IPS DF 6.9 (cell line): ENCODE measurements at places on chromosomes 12 and 14.

DNA sequence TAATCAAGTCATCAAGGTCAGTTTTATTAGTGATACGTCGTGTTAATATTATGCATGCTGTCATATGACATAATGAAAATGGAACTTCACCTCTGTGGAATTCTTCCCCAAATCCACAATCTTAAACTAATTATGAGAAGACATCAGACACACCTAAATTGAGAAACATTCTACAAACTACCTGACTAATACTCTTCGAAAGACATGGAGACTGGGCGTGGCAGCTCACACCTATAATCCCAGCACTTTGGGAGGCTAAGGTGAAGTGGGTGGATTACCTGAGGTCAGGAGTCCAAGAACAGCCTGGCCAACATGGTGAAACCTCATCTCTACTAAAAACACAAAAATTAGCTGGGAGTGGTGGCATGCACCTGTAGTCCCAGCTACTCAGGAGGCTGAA, 33.3 kb upstream of the KRAS start:
- no peaks in the 10 kb centered on the region for H3K27me3 ChIP-seq
- no peaks in the 10 kb centered on the region for H3K36me3 ChIP-seq
- H3K4me3 ChIP-seq = no peak overlapping the region
- H3K27ac ChIP-seq = no peak overlapping the region
- DNase-seq = no peak

- DNase-seq = no peak
- no peak overlapping the region for H3K27ac ChIP-seq
- H3K4me1 ChIP-seq = no peaks in the 10 kb centered on the region
- no peaks in the 10 kb centered on the region for H3K27me3 ChIP-seq
- H3K36me3 ChIP-seq = no peaks in the 10 kb centered on the region
These were observed 224.3 kb downstream of the ITPR2 start for GRCh38 chr12:26608706-26609105.

DNA sequence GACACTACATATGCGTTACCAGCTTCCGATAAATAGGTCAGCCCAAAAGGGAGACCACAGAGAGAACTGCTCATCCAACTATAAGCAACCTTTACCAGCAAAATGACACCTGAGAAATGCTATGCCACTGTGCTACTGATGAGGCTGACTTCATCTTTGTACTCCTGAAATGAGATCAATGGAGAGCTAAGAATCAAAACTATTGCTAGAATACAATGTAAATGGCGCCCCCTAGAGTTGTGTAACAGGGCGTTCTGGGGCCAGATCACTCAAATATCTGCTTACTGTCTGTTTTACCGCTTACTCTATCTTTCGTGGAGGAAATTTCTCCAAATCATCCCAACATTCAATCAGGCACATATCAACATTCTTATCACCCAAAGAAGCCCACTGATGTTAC, 4.6 kb downstream of the ZNF384 start:
- no peak overlapping the region for H3K4me3 ChIP-seq
- DNase-seq = no peak
- no peaks in the 10 kb centered on the region for H3K27me3 ChIP-seq
- H3K36me3 ChIP-seq = peaks cover 4% of the 10 kb centered on the region; the same call in 1 of the 2 replicates

GRCh38 chr12:54981796-54982195, 2.8 kb downstream of the TESPA1 start:
- H3K27me3 ChIP-seq = no peaks in the 10 kb centered on the region
- no peaks in the 10 kb centered on the region for H3K4me1 ChIP-seq
- no peaks in the 10 kb centered on the region for H3K36me3 ChIP-seq
- H3K4me3 ChIP-seq = no peak overlapping the region
- DNase-seq = no peak

DNA sequence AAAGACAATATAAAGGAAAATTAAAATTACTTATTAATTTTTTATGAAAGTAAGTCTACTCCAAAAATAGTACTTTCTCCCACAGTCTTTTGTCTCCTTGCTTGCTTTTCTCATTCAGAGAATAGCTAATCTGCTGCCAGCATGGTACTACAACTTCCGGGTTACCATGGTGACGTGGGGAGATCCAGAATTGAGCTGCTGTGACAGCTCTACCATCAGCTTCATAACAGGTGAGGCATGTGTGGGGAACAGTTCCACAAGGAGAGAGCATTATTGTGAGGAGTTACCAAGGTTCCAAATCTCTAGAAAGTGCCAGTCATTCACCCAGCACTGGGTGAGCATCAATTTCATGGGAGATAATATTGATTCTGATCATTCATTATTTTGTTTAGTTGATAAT, 197.8 kb downstream of the PTPRO start:
- H3K27ac ChIP-seq = no peak overlapping the region
- DNase-seq = no peak
- no peaks in the 10 kb centered on the region for H3K4me1 ChIP-seq
- no peak overlapping the region for H3K4me3 ChIP-seq

GRCh38 chr12:75969768-75970167, 61.8 kb downstream of the PHLDA1 start:
- no peak for DNase-seq
- H3K27me3 ChIP-seq = no peaks in the 10 kb centered on the region
- H3K27ac ChIP-seq = no peak overlapping the region
- H3K36me3 ChIP-seq = no peaks in the 10 kb centered on the region
- H3K4me1 ChIP-seq = peaks cover 2% of the 10 kb centered on the region; the same call in 1 of the 2 replicates

DNA sequence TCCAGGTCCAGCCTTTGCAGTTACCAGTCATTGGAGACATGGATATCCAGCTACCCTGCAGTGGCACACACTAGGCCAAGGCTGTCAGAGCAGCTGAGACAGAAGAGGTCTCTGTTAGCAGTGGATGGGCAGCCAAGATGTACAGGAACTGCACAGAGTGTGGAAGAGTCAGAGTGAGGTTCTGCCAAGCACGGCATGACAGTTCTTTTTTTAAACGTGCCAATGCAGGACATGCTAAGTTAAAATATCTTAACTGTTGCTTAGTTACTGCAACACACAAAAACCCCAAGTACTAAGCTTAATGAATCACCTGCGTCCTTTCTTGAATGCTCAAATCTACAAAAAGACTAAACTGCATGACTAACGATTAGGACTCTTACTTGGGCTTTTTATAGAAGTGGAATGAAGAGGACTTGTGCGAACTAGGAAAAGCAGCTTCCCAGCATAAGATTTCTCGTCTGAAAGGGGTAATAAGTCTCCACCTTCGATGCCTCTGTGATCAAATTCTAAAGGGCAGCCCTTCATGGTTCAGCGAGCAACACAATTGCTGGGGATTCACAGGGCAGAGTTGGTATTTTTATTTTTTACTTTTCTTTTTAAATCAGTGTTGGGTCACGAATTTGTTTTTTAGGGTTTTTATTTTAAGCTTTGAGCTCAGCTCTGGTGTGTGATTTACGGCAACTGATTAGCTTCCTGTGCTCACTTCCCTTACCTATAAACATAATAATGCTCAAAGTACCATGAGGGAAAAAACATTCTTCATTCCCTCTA, 20.6 kb downstream of the MAPK1IP1L start:
- H3K27me3 ChIP-seq = no peaks in the 10 kb centered on the region
- no peak for DNase-seq
- H3K4me3 ChIP-seq = no peak overlapping the region
- H3K36me3 ChIP-seq = no peaks in the 10 kb centered on the region

- peaks cover 2% of the 10 kb centered on the region; the same call in 1 of the 2 replicates for H3K4me1 ChIP-seq
- no peaks in the 10 kb centered on the region for H3K27me3 ChIP-seq
- H3K4me3 ChIP-seq = no peak overlapping the region
These were observed 71.7 kb downstream of the GRIP1 start for GRCh38 chr12:66607147-66607546.

GRCh38 chr12:6425590-6426531, 18.9 kb upstream of the CD27 start:
- H3K36me3 ChIP-seq = no peaks in the 10 kb centered on the region
- H3K4me3 ChIP-seq = no peak overlapping the region
- no peaks in the 10 kb centered on the region for H3K27me3 ChIP-seq
- DNase-seq = no peak

- no peak overlapping the region for H3K4me3 ChIP-seq
- no peak overlapping the region for H3K27ac ChIP-seq
- H3K36me3 ChIP-seq = no peaks in the 10 kb centered on the region
- no peak for DNase-seq
- no peaks in the 10 kb centered on the region for H3K4me1 ChIP-seq
These were observed 15.4 kb upstream of the NIN start for GRCh38 chr14:50846226-50846880.

DNA sequence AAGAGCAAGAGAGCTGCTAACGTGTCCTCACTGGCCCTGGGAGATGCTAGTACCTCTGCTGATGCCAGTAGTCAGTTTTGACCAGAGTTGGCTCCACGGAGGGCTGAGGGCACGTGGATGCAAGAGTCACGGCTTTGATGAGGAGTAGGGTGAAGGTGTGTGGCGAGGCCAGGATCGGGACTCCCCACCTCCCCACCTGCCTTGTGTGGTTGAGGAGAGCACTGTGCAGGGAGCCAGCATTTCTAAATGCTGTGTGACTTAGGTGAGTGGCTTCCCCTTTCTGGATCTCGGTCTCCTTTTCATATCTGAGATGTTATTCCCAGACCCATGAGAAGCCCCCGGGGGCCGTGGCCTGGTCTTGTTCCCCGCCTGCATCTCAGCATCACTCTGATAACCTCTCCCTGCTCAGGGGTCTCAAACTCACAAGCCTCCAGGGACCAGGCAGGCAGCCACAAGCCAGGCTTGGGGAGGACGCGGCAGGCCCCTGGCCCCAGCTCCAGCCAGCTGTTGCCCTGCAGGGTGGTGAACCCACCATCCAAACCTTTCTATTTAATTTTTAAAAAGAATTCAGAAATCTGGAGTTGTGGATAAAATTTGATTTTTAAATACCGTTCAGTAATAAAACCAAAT, 32.1 kb downstream of the MVK start:
- H3K27me3 ChIP-seq = no peaks in the 10 kb centered on the region; the same call in 1 of the 2 replicates
- H3K36me3 ChIP-seq = no peaks in the 10 kb centered on the region
- no peak for DNase-seq

DNA sequence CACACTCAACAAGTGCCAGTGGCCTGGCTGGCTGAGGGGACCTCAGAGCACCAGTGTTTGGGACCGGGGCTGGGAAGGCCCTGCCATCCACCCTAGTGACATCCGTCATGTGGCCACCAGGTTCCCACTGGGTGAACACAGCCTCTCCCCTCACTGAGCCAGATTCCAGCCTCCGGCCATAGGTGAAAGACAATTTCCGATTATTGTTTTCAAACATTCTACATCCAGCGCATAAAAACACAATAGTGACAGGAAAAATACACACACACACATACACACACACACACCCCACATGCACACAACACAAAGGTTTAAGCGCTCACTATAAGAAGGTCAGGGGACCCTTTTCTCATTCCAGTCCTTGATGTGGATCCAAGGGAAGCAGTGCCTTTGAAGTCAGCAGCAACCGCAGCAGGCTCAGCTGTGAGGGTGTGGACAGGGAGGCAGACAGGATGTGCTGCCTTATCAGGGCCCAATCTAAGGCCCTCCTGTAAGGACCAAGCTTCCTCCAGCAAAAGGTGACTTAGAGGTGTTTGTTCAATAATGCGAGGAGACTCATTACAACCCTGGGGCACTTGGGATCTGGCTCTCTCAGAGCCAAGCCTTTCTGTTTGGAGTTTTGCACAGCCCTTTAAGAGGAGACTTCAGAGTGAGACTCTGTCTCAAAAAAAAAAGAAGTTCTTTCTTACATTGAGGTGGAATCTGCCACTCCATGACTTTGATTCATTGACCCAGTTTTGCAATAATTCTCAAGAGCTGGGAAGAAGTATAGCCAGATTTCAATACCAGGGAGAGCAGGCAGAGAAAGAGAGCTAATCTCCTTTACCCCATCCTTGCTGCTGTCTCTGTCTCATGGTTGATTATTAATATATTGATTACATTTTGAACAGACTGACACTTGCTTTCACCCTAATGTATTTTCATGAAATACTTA, 227.8 kb downstream of the ZFP36L1 start:
- H3K4me1 ChIP-seq = 0 out of 2 replicates have a peak, but pooled peaks cover 2% of the 10 kb centered on the region
- H3K36me3 ChIP-seq = no peaks in the 10 kb centered on the region
- DNase-seq = no peak
- no peak overlapping the region for H3K27ac ChIP-seq
- H3K4me3 ChIP-seq = no peak overlapping the region

GRCh38 chr14:46988312-46988711, 336.7 kb upstream of the RPL10L start:
- no peaks in the 10 kb centered on the region for H3K4me1 ChIP-seq
- no peaks in the 10 kb centered on the region for H3K36me3 ChIP-seq
- no peaks in the 10 kb centered on the region for H3K27me3 ChIP-seq
- no peak overlapping the region for H3K27ac ChIP-seq
- DNase-seq = no peak

DNA sequence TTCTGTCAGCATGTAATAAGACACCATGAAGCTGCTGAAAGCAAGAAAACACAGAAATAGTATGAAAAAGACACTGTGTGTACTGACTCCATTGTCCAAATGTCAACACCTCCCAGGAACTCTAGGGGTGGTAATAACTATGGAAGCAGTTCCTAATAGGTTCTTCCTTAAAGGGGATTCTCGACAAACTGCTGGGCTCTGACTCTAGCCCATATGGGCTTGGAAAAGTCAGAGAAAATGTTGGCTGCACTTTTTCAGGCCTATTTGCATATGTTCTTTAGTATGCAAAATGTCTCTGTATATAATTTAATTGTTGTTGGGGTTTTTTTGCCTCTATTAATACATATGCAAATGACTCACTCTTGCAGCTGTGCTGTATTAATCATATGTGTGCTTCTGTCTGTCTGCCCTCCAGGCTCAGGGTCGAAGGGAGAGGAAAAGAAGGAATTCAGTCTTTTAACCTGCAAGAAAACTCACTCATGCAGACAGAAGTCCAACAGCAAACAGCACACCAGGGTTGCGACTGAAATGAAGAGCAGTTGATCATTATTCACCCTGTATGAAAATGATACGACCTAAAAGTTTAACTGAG, 317.6 kb downstream of the SOX5 start:
- H3K27me3 ChIP-seq = no peaks in the 10 kb centered on the region
- H3K36me3 ChIP-seq = no peaks in the 10 kb centered on the region
- no peak overlapping the region for H3K4me3 ChIP-seq
- DNase-seq = no peak
- H3K27ac ChIP-seq = no peak overlapping the region
- no peaks in the 10 kb centered on the region; the same call in 1 of the 2 replicates for H3K4me1 ChIP-seq

DNA sequence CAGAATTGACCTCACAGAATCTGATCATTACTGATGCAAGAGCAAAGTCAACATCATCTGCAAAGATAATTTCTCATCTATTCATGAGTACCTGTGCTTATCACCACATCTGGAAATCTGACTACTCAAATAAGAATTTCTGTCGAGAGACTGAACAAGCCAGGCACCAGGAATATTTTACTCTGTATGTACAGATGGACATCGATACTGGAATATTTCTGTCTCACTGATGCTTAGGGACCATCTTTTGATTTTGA, 105.2 kb downstream of the BICD1 start:
- H3K36me3 ChIP-seq = no peaks in the 10 kb centered on the region
- no peak overlapping the region for H3K4me3 ChIP-seq
- H3K27me3 ChIP-seq = no peaks in the 10 kb centered on the region
- H3K4me1 ChIP-seq = peaks cover 1% of the 10 kb centered on the region
- no peak overlapping the region for H3K27ac ChIP-seq

- H3K4me3 ChIP-seq = no peak overlapping the region
- H3K27ac ChIP-seq = no peak overlapping the region
- H3K36me3 ChIP-seq = no peaks in the 10 kb centered on the region
These were observed 297.7 kb downstream of the AEBP2 start for GRCh38 chr12:19737019-19737418.
